Kasumi-1 (cell line): ENCODE measurements at places on chromosomes 2 and 18.
A peak's percentile ranks its signal among the peaks of the same experiment; 100 is the strongest.

- no peak for DNase-seq
Measured at GRCh38 chr2:203873921-203874631, 6.5 kb downstream of the CTLA4 start.

GRCh38 chr18:4078246-4078645, 376.9 kb downstream of the DLGAP1 start:
- no peak for DNase-seq

DNA sequence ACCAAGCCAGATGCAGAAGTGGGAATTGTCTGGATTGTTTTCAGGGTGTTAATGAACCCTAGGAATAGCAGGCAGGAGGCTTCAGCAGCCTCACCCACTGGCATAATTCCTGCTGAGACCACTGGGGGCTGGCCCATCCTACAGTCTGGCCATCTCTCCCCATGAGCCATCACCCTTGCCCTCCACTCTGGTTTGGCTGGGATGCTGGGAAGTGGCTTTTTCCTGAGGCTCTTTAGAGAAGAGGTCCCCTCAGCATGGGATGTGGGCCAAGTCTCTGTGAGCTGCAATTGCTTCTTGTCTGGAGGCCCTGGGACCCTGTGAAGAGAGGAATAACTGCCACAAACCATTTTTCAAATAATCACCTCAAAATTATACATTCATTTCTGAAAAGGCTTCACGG, 4.0 kb downstream of the TCF7L1 start:
- DNase-seq, result no peak

GRCh38 chr2:238046725-238047270, 14.0 kb upstream of the SCLY start:
- no peak for DNase-seq

DNA sequence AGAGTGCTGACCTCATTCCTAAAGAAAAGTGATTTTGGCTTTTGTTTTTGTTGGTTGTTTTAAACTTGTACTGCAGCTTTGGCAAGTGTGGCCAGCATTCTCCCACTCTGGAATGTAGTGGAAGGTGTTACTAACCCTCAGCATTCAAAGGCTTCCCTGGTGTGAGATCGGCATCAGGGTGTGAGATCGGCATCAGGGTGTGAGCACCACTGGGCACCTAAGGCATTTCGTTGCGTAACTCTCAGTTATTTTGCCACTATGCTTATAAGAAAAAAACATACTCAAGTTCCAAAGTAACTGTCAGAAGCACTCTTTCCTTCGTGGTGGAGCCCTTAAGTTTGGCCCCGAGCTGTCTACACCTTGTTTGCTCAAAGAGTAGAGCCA, 1.7 kb downstream of the CYBRD1 start:
- no peak for DNase-seq

DNA sequence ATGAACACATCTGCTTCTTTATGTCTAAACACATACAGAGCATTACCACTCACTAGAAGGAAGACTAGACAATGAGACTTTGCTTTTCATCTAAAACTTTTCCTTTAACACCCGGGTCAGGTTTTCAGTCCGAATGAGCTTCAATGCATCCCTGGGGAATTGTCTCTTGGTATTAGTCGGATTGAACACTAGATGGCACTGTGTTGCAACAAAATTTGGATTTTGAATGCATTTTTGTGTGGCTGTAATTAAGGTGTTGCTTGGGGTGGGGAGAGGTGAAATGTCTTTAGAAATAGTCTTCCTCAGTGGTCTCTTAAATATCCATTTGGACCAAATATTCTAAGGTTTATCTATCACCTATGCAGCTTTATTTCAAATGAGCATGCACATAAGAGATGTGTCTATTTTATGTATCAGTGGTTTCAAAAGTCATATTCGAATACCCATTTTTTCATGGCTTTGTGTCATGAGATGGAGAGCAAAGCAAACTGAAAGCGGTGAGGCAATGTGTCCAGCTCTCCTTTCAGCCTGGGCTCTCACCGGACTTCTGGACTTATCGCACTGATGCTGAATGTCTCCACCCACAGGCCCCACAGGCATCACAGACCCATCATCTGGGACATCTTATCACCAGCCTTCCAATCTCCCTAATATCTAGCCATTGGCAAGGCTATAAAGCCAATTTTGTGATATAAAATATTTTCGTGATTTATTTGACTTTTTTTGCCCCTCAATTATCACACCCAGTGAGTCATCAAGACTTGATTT, 510.3 kb downstream of the RNF144A start:
- peak; percentile 38 for DNase-seq

GRCh38 chr18:26536664-26537063, 11.7 kb downstream of the KCTD1 start:
- no peak for DNase-seq

GRCh38 chr2:27689424-27689823, 25.7 kb downstream of the SLC4A1AP start:
- no peak for DNase-seq

DNA sequence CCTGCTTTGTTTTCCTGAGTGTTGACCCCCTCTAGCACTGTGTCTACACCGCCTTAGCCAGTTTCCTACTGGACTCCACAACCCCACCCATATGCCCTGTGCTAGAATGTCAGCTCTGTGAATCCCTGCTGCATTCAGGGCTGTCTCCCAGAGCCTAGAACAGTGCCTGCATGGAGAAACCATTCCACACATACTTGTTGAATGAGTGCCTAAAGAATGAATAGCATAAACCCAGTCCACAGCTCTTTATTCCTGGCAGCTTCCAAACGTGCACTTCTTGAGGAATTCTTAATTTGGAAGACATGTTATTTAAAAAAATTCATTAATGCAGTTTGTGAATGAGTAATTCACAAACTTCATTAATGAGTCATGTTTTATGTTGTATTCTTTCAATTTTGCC, 6.5 kb upstream of the NAPG start:
- no peak for DNase-seq

- peak; percentile 78 for DNase-seq
Measured at GRCh38 chr2:189673661-189674373, 653 bp upstream of the ANKAR start.

- peak; percentile 74 for DNase-seq
Measured at GRCh38 chr2:95728878-95729596, 137.2 kb downstream of the TRIM43 start.

DNA sequence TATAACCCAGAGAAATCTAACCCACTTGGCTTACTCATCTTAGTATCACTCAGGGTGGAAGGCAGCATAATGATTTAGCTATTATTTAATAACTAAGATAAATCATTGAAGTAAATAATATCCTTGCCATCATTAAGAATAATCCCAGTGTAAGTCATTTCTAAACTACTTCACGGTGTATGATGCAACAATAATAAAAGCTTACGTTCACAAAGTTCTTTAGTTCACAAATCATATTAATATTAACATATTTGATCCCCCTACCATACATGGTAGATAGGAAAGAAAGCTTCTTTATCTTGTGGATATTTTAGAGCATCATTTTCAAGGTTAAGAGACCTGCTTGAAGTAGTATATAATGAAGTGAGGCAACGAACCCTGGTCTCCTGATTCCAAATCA, 401.0 kb downstream of the NCKAP5 start:
- DNase-seq, result no peak

DNA sequence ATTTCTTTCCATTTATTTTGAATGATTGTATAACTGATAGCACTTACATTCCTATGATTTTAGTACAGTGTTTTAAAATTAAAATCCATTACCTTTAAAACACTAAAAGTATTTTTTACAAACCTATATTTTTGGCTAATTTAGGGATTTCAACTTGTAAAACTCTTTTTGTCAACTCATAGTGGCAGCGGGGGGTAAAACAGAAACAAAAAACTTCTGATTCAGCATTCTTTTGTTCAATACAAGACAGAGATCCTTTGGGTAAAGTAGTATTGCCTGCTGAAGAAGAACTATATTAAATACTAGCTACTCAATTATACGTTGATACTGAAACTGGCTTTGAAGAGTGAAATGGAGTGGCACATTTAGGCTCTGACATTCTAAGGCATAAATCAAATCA, 437.4 kb upstream of the CDH19 start:
- DNase-seq, result no peak

DNA sequence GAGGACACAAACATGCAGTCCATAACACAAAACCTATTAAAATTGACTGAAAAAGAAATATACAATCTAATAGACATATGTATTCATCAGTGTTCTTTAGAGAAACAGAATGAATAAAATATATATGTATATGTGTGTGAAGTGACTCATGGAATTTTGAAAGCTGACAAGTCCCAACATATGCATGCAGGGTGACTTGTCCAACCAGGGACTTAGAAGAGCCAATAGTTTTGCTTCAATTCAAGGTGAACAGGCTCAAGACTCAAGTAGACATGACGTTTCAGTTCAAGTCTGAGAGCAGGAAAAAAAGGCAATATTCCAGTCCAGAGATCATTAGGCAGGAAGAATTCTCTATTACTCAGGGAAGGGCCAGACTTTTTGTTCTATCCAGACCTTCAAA, 271.2 kb upstream of the SETBP1 start:
- no peak for DNase-seq

DNA sequence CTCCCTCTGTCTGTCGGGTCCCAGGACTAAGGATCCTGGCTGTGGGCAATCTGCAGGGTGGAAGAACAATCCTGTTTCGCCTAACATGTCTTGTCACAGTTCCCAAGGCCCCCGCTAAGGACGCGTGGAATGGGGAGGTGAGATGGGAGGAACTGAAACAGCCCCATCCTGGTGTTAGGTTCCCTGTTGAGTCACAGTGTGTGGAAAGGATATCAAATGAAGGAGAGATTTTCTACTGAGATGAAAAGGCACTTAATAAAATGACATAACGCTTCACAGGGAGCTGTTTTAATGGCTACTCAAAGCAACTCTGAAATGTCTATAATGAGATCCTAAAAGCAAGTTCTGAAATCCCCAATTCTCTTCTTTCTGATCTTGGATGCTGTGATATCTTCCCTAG, 52.5 kb downstream of the RAB31 start:
- DNase-seq, result no peak

DNA sequence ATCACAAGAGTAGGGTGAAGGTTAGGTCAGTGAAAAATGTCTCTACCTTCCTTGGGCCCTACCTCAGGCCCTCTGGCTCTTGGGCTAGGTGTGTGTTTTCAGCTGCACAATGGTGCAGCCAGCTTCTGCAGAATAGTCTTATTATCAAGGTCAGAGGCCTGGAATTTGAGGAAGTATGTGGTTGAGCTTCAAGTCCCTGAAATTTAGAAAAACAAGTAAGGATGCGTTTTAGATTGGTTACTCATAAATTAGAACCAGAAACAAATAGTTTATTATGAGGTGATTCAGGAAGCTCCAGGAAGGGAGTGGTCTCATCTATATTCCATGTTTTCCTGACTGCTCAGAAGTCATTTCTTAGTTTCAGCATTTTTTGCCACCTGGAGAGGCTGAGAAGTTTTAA, 204.2 kb upstream of the CELF4 start:
- peak; percentile 45 for DNase-seq

DNA sequence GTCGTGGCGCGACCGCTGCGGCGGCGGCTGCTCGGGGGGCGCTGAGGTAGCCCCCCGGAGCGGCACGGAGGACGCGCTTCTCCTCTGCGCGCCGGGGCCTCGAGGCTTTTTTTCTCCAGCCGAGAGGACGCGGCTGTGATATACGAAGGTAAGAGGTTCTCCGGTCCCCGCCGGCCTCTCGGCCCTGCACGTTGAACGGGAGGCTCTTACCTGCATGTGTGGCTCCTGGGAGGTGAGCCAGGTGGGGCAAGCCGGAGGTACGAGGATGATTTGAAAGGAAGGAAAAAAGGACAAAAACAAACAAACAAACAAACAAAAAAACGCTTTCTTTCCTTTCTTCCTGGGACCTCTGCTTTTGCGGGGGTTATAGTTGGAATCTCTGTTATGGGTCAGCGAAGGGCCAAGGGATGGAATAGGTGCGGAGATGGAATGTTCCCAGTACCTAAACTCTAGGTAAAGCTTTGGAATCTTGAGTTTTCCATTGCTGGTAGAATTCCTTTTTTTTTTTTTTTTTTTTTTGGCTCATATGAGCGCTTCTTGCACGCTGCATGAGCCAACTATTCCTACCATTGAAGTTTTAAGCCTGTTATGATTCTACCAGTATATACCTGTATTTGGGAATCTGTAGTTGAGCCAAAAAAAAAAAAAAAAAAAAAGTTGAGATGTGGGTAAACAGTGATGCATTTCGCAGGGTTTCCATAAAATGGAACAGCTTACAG, 674 bp downstream of the PTPN4 start:
- peak; percentile 45 for DNase-seq

DNA sequence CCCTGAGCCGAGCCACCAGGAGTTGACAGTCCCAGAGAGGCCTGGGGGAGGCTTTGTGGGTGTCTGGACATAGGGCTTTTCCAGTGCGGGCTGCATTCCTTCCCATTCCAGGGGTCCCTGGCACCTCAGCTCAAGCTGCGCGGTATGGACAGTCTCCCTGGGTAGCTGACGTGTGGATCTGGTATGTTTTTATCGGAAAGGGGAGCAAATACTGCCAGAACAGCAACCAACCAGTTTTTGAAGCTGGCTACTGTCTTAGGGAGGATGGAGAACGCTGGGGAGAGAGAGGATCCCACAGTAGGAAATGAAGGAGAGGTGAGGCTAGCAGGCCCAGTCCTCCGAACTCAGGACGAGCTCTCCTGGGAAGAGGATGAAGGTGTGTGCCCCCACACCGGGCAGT, 103.8 kb upstream of the APCDD1 start:
- DNase-seq, result no peak

DNA sequence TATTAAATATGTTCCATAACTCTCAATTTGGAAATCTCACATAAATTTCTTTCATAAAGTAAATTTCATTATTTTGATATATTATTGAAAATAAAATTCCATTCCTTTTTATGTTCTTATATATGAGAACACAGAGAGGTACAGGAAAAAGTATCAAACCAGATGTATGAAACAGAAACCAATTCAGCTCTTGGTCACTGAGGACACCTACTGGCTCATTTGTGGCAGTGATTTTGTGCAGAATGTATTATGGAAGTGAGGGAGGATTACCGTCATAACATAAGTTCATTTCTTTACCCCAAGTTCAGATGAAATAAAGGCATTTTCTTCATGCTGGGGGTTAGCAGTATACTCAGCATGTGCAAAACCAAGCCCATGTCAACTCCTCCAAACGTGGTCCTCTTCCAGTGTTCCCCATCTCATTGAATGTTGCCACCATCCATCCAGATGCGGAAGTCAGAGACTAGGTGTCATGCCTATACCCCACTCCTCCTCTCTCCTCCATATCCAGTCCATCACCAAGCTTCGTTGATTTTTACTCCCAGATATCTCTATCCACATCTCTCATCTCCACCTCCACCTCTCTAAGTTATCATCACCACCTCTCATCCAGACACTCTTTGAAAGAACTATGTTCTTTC, 41.7 kb upstream of the MALL start:
- DNase-seq, result peak; percentile 79

GRCh38 chr2:16625201-16625729, 40.4 kb downstream of the CYRIA start:
- peak; percentile 92 for DNase-seq

DNA sequence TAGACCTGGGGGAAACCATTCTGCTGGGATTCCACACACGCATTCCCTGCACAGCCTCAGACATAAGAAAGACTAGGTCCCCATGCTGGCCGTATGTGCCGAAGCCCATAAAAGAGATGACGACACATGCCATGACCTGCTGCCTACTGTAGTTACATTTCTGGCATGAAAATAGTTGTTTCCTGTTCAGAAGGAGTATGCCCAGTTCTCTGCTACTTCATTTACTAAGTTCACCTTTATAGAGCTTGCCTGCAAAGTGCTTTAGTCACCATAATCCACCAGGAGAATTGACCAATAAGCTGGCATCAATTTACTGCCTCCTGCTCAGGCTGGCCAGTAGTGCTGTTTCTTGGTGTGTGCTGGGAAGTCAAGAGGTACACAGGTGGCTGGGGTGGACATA, 150.2 kb upstream of the ALPP start:
- DNase-seq, result no peak

- no peak for DNase-seq
Measured at GRCh38 chr2:30768708-30769480, 38.4 kb downstream of the CAPN13 start.
